CD4-positive, alpha-beta T cell treated with Interleukin-1 beta for 1 hour (primary cell): ENCODE measurements at places on chromosomes 4 and X.

DNA sequence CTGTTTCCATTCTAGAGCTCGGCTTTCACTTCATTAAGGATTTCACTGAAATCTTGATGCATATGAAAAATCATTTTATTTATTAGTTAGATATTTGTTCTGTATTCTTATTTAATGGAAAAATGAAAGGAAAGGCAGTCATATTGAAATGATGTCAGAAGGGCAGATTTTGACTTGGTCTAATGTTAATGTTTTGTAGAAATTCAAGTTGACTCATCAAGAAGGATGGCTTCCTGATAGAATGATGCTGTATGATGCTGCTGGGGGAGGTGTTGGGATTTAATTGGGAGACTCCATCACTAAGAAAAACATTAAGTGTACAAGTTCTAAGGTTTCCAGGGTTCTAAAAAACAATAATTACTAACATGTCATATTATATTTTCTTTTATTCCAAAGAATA is 204.8 kb downstream of the PDGFC start:
- no peak for DNase-seq

DNA sequence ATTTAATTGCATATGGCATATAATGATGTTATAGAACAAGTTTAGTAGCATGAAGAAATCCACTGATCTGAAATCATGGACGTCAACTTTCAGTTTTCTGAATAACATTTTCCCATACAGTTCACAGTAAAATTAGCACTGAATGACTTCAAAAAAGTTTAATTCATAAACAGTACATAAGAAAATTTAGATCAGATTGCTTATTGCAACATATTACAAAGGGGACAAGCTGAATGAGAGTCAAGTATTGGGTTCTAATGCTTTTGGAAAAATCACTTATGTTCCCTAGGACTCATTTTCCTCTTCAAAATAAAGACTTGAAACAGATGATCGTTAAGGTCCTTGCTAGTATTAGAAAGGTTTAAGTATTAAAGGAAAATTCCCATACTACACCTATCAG is 898.3 kb upstream of the INTU start:
- DNase-seq = no peak

DNA sequence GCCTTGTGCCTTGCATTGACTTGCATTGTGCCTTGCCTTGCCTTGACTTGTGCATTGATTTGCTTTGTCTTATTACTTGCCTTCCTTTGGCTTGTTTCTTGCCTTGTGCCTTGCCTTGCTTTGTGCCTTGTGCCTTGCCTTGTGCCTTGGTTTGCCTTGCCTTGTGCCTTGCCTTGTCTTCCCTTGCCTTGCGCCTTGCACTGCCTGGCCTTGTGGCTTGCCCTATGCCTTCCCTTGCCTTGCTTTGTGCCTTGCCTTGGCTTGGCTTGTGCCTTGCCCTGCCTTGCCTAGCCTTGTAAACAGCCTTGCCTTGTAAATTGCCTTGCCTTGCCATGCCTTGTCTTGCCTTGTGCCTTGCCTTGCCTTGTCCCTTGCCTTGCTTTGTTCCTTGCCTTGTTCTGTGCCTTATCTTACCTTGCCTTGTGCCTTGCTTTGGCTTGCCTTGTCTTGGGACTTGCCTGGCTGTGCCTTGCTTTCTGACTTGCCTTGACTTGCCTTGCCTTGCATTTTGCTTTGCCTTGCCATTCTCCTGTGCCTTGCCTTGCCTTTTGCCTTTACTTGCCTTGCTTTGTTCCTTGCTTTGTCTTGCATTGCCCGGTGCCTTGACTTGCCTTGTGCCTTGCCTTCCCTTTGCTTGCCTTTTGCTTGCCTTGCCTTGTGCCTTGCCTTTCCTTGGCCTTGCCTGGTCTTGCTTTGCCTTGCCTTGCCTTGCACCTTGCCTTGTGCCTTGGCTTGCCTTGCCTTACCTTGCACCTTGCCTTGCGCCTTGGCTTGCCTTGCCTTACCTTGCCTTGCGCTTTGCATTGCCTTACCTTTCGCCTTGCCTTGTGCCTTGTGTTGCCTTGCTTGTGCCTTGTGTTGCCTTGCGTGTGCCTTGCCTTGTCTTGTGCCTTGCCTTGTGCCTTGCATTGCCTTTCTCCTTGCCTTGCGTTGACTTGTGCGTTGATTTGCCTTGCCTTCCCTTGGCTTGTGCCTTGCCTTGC is 97.5 kb downstream of the TAB3 start:
- DNase-seq = no peak

DNA sequence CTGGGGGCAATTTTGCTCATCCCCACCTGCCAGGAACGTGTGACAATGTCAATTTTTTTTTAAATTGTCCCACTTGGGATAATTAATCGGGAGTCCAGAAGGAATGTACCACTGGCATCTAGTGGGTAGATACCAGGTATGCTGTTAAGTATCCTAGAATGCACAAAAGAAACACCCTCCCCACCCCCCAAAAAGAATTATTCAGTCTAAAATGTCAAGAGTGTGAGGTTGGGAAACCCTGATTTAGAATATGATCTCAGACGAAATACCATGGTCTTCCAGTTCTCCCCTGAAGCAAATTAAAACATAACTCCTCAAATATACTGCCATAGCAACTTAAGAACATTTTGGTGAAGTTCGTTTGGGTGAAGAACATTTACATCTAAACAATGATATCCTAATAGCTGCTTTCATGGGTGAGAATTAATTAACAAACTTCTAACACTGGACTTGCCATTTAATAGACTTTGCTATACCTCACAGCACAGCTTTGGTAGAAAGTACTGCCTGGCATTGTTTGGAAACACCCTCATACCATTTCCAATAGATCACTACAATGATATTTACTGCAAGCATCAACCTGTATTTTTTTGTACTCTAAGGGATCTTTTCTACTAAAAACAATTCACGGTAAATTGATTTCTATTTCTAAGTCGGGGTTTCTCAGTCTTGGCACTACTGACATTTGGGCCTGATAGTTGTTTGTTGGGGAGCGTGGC is 36.5 kb downstream of the SH3RF1 start:
- no peak for DNase-seq

- no peak for DNase-seq
These were observed 47.7 kb downstream of the FGFRL1 start for GRCh38 chr4:1058997-1059665.

GRCh38 chr4:77123411-77123810 is 33.6 kb upstream of the CCNG2 start:
- no peak for DNase-seq

DNA sequence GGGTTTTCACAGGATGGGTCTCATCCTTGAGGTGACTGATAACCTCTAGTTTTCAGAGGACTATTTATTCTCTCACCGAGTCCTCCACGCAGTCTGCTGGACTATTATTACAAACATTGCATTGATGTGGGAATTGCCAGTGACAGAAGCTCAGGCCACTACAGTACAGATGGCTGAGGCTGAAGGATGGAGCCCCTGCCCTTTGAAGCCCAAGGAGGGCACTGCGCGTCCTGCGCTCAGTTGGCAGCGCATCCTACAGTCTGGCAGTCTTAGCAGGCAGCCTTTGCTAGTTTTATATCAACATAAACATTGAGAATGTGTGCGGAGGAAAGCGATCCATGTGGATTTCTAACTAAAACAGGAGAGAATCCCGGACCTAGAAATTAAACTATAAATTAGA is 1.5 kb upstream of the RELL1 start:
- DNase-seq = no peak

GRCh38 chr4:140706276-140706625 is 49.9 kb downstream of the TBC1D9 start:
- DNase-seq = no peak

GRCh38 chr4:173187732-173188131 is 19.1 kb downstream of the GALNT7 start:
- no peak for DNase-seq

GRCh38 chr4:181670506-181670905 is 572.7 kb upstream of the TENM3 start:
- no peak for DNase-seq

GRCh38 chr4:145154573-145154972 is 25.8 kb downstream of the OTUD4 start:
- DNase-seq = peak; percentile 31

DNA sequence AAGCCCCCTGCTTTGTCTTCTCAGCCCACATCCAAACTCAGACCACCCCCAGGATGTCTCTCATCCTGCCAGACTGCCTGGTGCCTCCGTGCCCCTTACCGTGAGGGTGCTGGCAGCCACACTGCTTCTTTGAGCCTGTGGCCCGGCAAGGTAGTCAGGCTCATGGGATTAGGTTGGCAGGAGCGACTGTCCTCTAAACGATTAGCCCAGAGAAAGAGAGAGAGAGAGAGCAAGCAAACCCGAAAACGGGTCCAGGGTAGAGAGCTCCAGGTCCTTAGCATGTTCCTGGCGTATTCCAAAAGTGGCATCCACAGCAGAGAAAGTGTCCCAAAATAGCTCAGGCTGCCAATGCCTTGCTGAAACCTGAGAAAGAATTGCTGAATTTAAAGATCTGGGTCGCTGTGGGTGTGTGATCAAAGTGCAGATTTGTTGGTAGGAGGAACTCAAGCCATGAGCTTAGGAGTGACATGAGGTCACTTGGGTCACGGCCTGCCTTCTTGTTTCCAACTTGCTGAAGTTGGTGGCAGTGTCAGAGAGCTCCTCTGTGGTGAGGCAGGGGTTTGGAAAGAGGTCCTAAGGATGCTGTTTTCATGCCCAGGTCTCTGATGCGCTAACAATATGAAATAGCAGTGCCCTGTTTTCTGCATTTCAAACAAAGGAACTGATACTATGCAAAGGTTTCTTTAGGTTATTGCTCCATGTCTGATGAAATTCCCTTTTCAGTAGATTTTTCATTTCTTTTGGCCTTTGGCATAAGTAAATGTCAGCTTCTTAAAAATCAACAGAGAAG is 81.6 kb downstream of the RTL9 start:
- no peak for DNase-seq

- DNase-seq = no peak
These were observed 82.5 kb downstream of the ARHGAP10 start for GRCh38 chr4:147814376-147814775.

DNA sequence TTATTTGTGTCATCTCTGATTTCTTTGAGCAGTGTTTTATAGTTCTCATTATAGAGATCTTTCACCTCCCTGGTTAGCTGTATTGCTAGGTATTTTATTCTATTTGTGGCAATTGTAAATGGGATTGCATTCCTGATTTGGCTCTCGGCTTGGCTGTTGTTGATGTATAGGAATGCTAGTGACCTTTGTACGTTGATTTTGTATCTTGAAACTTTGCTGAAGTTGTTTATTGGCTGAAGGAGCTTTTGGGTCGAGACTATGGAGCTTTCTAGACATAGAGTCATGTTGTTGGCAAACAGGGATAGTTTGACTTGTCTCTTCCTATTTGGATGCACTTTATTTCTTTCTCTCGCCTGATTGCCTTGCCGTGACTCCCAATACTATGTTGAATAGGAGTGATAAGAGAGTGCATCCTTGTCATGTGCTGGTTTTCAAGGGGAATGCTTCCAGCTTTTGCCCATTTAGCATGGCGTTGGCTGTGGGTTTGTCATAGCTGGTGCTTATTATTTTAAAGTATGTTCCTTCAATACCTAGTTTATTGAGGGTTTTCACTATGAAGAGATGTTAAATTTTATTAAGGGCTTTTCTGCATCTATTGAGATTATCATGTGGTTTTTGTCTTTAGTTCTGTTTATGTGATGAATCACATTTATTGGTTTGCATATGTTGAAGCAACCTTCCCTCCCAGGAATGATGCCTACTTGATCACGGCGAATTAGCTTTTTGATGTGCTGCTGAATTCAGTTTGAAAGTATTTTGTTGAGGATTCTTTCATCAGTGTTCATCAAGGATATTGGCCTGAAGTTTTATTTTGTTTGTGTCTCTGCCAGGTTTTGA is 72.7 kb upstream of the BOD1L1 start:
- DNase-seq = no peak

- DNase-seq = no peak
These were observed 744 bp downstream of the NPY5R start for GRCh38 chr4:163344147-163345125.

DNA sequence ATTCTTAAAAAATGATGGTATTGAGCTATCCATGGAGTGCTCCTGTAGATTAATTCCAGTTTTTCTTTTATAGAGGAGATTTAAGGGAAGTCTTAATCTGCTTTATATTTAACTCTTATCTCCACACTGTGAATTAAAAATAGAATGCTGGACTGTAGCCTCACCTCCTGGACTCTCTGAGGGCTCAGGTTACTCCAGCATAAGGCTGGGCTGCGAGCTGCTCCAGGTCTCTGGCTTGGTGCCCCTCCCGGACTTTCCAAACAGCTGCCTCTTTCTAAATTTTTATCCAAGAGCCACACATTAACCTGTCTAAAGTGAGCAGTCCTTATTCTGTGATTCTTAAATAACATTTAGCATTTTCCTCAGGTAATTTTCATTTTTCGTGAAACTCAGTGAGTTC is 218.7 kb upstream of the JADE1 start:
- DNase-seq = no peak

GRCh38 chrX:71919431-71919830 is 8.8 kb downstream of the NHSL2 start:
- no peak for DNase-seq

- no peak for DNase-seq
These were observed 317.3 kb downstream of the PPP1R2C start for GRCh38 chrX:42460706-42461105.

DNA sequence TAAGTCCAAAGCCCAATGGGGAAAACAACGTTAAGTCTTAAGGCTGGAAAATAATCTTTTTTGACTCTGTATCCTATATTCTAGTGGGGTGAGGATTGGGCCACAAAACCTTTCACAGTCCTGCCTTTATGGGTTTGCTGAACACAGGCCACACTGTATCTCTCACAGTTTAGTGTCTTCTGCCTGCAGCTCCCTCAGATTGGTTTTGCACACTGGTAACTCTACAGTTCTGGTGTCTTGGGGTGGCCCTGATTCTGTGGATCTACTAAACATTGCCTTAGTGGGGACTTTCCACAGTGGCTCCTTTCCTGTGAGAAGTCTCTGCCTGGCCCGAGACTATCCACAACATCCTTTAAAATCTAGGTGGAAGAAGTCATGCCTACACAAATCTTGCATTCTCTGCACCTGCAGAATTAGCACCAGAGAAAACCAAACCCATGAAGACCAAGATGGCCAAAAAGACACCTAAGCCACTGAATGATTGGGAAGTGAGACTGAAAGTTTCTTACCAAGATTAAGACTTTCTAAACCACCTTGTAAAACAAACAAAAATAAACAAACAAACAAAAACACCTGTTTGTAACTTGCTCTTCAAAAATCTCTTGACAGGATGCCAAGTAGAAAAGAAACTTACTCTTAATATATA is 150.4 kb upstream of the PCDH10 start:
- no peak for DNase-seq

GRCh38 chr4:4355302-4355701 is 31.6 kb upstream of the NSG1 start:
- DNase-seq = no peak

GRCh38 chr4:150491132-150492049 is 90.6 kb upstream of the MAB21L2 start:
- DNase-seq = no peak

DNA sequence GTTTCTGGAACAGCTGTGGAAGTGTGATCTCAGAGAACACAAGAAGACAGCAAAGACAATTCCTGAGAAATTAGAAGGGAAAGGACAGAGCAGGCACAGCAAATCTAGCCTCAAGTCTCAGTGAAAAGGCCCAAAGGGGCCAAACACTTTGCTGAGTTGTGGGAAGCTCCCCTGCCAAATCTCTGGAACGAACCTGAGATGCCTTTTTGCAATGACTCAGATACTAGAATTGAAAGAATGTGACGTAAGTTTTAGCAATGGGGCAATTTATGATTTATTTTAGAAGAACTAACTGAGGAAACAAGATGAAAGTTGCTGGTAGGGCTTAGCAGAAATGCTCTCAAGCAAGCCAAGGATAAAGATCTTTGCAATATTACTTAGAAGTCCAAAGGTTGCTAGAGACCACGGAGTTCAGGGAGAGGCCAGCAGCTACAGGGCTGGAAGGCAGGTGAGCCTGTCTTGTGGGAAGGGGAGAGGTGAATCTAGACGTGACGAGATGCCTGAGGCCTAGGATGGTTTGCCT is 92.8 kb downstream of the AMELX start:
- no peak for DNase-seq
